NCI-H526 (cell line): ENCODE measurements at places on chromosomes 1 and 21.

GRCh38 chr1:23596382-23597358, 37.4 kb upstream of the ID3 start:
- DNase-seq = no peak

DNA sequence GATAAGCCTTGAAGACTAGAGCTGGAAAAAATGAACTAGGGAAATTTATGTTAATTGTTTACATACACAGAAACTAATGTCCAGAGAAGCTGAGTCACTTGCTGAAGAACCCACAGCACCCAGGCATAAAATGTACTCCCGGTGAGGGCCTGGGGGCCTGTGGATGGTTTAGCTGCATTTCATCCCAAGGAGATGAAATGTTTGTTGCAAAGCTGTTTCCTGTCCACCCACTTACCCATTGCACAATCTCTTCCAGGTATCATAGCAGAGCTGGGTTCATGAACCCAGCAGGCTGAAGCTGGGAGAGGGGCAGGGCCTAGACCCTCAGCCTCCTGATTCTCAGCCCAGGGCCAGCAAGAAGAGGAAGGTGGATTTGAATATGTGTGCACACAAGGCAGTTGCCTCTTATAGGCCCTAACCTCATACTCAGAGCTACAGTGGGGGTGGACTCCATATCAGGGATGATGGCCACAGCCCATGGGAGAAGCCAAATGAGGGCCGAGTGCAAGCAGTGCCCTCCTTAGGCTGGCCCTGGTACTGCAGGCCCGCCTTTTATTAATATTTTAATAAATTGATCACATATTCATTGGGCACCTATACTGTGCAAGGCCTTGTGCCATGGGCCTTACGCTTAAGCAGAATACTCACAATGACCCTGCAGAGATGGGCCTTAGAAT, 110.8 kb downstream of the LACTBL1 start:
- peak; percentile 57 for DNase-seq

DNA sequence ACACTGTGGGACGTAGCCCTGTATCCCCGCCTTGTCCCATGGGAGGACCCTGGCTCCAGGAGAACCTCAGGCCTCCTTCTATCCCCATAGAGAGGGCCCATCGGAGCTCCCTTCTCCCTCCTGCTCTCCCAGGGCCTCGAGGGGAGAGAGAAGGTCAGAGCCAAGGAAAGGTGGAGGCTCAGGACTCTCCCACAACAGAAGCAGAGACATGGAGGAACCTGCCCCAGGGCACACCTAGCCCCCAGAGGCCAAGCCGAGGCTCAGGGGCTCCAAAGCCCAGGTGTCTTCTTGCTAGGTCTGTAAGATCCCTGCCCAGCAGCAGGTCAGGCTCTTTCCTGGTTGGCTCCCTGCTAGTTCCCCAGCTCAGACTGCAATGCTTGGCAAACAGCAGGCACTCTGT, 34.4 kb upstream of the ARF1 start:
- DNase-seq = no peak

GRCh38 chr1:107936498-107937481, 28.2 kb downstream of the VAV3 start:
- DNase-seq = no peak

- no peak for DNase-seq
These were observed 118.6 kb upstream of the IFFO2 start for GRCh38 chr1:19074902-19075721.

DNA sequence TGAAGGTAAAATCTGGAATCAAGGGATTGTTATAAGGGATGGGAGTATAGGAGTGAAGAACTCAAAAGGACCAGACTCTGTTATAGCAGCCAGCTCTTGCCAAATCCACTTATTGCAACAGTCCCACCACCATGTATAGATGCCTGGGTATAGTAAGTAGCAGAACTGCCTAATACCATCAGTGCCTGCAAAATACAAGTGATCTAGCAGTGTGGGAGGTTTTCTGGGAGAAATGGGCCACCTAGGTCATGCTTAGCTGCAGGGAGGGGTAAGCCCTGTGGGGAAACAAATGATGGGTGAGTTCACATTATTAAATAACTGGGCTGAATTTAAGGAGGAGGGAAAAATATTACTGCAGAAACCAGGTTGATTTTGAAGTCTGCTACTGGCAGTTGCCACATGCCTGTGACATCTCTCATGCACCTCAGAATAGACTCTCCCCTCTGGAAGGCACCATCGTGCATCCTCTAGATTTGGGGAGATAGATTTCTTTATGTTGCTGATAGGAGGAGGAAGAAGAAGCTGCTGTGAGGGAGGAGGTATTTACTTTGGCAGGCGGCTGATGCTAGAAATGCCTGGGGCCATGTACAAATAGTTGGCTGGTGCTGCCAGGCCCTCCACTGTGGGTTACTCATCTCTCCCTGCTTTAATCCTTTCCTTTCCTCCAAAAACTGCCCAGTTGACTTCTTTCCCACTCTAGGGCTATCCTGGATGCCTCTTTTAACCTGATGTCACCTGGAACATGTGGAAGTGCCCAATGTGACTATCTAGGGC, 27.5 kb downstream of the HLX start:
- DNase-seq = no peak

DNA sequence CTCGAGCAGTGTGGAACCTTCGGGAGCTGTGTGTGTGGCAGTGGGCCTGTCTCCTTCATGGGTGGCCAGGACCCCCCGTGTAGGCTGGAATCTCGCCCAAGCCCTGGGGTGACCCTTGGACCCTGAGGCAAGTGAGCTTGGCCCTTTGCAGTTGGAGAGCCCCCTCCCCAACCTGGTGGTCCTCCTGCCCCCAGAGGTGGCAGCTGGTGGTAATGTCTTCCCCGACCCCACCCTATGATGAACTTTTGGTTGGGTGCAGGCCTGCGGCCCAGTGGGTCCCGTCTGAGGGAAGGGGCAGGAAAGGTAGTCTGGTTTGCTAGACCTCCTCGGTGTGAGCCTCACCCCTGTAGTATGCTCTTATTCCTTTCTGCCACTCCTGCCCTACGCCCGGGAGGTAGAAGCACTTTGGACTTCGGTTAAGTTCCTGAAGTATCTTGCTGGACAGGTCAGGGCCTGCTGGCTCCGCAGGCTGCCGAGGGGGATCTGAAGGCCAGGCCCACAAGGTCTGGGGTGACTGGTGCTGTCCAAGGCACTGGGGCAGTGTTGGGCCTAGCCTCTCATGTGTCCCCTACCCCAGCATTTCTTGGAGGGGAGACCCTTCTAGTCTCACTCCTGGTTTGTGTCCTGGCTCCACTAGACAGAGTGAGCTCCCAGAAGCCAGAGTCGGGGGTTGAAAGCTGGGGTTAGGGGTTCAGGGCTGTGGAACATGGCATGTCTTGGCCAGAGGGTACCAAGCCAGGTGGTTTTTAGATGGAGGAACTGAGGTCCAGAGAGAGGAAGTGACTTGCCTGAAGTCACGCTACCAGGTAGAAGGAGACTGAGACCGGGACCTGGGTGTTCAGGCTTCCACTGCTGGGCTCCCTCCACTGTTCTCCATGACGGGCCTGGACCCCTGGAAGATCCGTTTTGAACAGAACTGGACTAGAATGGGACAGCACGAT, 1.8 kb downstream of the ZNF362 start:
- peak; percentile 32 for DNase-seq

DNA sequence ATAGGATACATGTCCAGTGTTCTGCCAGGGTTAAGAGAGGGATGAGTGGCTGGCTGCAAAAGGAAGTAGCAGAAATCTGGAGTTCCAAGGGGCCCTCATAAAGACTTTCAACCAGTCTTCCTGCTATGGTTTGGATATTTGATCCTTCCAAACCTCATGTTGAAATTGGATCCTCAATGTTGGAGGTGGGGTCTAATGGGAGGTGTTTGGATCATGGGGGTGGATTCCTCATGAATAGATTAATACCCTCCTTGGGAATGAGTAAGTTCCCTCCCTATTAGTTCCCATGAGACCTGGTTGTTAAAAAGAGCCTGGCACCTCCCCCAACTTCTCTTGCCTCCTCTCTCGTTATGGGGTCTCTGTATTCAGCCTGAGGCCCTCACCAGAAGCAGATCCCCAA, 10.1 kb upstream of the GNG12 start:
- DNase-seq = no peak

DNA sequence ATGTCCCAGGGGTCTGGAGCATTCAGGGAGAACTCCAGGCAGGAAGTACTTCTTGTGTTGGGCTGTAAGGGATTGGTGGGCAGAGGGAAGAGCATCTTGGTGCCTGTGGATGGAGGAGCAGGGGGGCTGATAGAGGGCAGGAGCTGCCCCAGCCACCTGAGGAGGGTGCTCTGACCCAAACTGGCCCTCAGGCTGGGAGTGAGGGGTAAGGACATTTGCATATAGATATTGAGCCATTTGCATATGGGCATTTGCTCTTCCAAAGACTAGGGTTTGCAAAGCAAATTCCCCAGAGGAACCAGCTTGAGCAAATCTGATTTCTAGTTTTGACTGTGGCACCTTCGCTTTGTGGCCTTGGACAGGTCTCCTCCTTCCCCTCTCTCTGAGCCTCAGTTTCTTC, 18.2 kb downstream of the ZNF362 start:
- DNase-seq = peak; percentile 91

DNA sequence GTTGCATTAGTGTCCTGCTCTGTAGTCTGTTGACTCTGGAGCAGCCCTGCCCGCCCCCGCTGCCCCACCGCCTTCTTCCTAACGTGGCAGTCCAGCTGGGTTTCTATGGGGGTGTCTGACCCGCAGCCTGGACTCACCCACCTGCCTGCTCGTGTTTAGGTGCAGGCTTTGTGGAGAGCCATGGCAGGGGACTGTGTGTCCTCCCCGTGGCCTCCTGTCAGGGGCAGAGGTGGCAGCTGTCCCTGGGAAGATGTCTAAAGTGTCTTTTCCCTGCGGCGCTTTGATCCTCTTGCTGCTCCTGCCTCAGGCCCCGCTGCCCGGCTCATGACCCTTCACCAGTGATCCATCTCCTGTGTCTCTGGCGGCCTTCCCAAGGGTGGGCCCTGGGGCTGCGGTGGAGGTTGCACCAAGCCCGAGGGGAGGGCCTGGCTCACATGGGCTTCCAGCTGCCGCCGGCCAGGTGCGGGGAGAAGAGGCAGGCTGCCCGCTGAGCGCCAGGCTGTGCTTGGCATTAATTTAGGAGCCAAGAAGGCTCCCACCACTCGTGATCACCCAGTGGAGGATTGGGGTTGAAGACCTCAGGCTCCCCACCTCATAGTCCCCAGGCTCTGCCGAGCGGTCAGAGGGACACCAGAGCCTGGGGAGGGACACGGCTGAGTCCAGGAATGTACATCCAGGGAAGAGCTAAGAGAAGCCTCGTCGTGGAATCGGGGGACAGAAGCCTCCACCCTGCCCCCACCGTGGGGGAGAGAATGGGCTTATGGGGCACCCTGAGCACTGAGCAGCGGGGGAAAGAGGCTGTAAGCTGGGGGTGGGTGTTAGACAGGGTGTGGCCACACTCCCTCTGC, 44.1 kb downstream of the COL18A1 start:
- DNase-seq = no peak

DNA sequence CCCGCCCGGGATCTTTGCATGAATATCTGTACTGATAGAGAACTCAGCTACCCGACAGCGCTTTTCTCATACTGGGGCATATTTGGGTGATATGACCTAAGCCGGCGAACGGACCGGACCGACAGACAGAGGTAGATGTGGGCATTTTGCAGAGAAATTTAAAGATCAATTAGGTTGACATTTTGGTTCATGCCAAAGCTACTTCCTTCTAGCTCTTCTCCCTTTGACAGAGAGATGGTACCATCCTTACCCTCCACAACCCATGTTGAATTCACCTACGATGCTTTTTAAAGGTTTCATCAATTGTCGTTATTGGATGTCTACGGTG, 459 bp downstream of the ARV1 start:
- no peak for DNase-seq

DNA sequence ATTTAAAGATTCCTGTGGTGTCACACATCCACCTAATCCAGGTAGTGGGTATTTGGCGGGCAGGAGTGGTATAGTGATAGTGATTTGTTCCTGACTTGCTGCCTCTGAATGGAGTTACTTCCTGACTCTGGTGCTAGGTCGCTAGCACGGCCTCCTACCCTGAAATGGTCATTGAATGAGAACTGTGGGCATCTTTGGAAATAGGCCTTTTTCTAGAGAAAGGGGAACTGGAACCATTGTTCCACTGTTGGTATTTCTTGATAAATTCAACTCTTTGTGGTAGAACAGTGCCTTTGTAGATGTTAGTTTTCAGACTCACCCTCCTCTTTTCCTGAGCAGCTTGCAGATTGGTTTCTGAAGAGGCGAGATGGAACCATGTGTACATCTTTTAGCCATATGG, 1.5 kb downstream of the QSOX1 start:
- no peak for DNase-seq

DNA sequence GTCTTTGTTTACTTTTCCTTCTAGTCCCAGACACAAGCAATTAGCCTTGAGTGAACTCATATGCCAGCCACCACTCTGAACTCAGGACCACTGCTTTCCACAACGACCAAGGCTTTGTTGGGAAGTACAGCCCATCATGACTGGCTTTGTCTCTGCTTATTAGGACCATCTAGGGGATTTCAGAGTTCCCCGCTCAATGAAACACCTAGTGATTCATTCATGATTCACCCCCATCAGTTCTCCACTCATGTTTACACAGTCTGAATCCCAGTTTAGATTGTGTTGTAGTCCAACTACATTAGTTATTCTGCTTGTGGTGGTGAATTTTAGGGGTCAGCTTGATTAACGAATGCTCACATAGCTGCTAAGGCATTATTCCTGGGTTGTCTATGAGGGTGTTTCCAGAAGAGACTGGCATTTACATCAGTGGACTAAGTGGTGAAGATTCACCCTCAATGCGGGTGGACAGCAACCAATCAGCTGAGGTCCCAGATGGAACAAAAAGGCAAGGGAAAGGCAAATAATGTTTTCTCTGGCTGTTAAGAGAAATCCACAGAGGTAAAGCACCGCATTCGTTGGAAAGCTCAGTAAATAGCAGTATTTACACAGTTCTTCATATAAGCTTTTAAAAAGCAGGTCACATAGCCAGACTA, 122.7 kb downstream of the RGS21 start:
- DNase-seq = no peak

GRCh38 chr21:44344541-44345183, 5.5 kb upstream of the CFAP410 start:
- DNase-seq = no peak

- DNase-seq = no peak
These were observed 76.9 kb upstream of the KAZN start for GRCh38 chr1:14521622-14522021.

GRCh38 chr1:173020138-173020750, 30.5 kb downstream of the TNFSF18 start:
- DNase-seq = no peak

DNA sequence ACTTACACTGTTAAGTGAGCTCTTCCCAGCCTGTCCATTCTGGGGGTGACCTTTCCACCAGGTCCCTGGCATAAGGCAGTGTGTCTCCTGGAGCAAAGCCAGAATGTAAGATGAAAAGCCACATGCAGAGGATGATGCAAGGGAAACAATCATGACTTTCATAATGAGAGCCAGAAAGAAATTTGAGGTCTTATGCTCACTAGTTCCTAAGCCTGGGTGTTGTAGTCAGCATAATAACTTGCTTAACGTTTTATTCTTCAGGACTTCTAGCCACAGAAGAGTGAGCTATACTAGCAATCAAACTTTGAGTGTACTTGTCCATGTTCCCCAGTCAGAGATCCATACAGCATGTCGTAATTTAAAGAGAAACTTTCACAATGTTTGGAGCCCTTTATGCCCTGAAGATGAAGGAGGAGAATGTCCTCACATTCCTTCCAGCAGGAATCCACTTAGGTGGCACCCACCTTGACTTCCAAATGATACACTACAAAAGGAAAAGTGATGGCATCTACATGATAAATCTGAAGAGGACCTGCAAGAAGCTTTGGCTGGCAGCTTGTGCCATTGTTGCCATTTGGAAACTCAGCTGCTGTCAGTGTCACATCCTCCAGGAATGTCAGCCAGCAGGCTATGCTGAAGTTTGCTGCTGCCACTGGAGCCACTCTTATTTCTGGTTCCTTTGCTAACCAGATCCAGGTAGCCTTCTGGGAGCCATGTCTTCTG, 60.5 kb upstream of the FOXD3 start:
- no peak for DNase-seq

- peak; percentile 37 for DNase-seq
These were observed 10.3 kb upstream of the LUZP1 start for GRCh38 chr1:23178950-23179349.
